ENCODE measurements at places on chromosomes 6 and 20.

- DNase-seq, result no peak
These were observed 611.2 kb downstream of the UTRN start for GRCh38 chr6:144896289-144896688.

DNA sequence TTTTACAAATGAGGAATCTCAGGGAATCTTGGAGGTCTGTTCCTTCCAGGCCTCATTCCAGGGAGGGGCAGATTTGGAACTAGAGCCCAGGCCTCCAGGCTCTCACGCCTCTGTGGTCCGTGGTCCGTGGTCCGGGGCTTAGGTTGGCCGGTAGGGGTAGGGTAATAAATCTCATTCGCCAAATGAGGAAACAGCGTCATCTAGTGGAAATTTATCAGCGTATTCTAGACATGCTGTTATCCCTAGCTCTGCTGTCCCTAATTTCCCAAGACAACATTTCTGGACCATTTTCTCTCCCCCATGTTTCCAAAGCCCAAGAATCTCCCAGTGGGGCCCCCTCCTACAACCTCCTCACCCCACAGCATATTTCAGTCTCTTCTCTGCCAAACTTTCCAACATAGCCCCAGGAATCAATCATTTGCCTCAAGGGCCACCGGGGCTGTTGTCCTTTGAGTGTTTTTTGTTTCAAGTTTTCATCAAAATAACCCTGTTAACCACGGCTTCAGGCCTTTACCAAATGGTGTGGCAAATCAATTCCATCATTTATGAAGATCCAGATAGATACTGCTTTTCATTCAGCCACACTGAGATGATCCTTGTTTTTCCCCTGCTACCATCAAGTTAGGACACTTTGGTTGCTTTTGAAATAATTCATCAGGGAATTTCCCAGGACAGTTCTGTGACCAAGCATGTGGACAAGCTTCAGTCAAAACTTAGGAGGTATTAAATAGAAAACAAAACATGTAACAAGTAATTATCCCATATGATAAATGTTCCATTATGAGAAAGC is 126.8 kb downstream of the ALDH8A1 start:
- peak; percentile 22 for DNase-seq

GRCh38 chr6:135527116-135527959 is 29.8 kb upstream of the AHI1 start:
- no peak for DNase-seq

DNA sequence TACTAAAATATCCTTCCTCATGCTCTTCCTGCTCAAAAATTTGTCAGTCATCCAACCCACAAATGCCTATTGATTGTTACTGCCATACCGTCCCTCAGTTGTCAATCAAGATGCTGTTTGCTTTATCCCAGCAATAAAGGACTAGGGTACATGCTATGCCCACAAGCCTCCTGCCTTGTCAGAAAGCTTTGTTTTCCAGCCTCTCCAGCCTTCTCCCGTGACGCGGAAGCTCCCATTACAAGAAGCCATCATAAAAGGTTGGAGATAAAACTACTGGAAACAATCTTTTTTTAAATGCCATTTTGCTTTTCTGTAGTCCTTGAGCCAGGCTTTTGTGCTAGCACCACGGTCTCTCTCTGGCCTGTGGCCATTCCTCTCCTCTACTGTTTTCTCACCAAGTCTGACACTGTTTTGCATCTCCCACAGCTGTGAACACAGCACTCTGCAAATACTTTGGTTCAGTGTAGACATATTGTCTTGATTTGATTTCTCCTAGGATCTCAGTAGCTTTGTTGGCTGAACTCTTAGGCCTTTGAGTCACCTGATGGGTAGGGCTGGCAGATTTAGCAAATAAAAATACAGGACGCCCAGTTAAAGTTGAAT is 495.7 kb upstream of the JARID2 start:
- no peak for DNase-seq

GRCh38 chr20:15252304-15252703 is 914.9 kb upstream of the FLRT3 start:
- DNase-seq, result no peak

- no peak for DNase-seq
These were observed 431.8 kb downstream of the CD83 start for GRCh38 chr6:14549304-14549770.

- DNase-seq, result no peak
These were observed 16.8 kb upstream of the CDH22 start for GRCh38 chr20:46324960-46325703.

DNA sequence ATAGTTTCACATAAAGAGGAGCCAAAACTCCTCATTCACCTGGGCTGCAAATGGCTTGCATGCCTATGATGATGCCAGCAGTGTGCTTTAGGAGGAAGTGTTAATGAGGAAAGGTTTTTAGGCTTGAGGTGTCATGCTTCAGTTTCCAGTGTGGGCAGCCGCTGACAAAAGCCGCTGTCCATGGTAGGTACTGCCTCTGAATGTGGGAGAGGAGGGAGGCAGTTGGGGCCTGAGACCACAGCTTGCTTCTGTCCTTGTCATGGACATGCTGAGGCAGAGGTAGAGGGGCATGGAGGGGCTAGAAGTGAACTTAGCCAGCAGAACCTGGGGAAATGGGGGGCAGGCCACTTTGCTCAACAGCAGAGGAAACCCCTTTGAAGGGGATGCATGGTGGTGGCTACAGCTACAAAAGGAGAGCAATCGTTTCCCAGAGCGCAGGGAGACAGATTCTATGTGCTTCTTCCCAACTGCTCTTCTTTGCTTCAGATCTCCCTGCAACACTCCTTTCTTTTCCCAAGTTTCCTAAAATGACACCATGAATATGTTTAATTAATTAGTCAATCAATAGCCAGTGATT is 372.1 kb upstream of the CNR1 start:
- no peak for DNase-seq

GRCh38 chr20:1563598-1563997 is 6.1 kb upstream of the SIRPD start:
- no peak for DNase-seq

- DNase-seq, result no peak
These were observed 48.6 kb downstream of the CD24 start for GRCh38 chr6:106925948-106926347.

DNA sequence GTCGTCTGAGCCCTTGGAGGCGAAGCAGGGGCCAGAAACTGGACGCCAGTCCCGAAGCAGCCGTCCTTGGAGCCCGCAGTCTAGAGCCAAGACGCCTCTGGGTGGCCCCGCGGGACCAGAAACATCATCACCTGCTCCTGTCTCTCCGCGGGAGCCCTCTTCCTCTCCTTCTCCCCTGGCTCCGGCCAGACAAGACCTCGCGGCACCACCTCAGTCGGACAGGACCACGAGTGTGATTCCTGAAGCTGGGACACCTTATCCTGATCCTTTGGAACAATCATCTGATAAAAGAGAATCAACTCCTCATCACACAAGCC is 416 bp downstream of the RSPH4A start:
- DNase-seq, result no peak

DNA sequence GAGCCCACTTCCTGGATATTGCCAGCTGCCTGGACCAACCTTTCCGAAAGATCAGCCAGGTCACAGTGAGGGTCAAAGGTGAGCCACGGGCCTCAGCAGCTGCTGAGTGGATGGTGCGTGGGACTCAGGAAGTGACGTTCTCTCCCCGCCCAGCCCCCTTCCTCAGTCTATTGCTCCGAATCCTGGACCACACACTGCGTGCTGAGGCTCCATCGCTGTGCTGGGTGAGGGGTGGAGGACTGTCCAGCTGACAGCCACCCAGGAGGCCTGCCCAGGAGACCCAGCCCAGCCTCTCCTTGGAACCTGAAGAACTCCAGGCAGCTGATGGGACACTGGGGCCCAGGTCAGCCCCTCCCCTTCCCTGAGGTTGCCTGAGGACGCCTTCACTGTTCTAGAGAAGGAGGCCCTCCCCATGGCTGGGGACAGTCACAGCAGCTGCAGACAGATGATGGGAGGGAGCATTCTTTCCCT is 94.4 kb upstream of the CD93 start:
- no peak for DNase-seq

DNA sequence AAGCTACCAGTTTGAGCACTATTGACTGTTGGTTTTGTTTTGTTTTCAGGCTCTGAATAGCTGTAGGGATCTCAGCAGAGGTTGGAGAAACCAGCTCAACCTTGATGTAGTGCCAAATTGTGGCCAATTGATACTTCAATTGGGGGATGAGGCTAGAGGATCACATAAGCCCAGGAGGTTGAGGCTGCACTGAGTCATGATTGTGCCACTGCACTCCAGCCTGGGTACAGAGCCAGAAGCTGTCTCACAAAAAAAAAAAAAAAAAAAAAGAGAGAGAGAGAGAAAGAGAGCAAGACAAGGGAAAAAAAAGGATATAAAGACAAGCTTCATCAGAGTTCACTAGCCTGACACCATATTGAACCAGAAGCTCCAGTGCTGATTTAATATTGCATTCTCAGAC is 702.1 kb downstream of the FRK start:
- DNase-seq, result no peak

DNA sequence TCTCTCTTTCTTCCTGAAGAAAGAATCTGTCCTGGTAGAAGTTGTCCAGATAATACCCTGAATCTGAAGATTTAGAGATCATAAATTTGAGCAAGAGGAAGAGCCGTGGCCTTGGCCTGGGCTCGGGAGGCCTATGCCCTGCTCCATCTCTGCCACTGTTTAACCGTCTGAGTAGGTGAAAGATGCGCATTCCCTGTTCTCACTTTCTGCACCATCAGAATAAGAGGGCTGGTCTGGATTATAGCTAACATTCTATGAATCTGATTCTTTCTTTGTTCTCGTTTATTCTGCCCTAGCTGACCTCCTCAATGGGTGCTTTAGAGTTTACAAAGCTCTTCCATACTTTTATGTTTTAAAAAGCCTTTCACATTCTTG is 51.3 kb downstream of the ELOVL4 start:
- DNase-seq, result no peak

- DNase-seq, result no peak
These were observed 251.4 kb downstream of the DOK5 start for GRCh38 chr20:54726687-54727300.

GRCh38 chr6:126181173-126181741 is 158.7 kb upstream of the CENPW start:
- no peak for DNase-seq

- no peak for DNase-seq
These were observed 45.6 kb downstream of the HDAC2 start for GRCh38 chr6:113925378-113925777.

GRCh38 chr6:78593898-78594667 is 273.3 kb upstream of the IRAK1BP1 start:
- DNase-seq, result no peak

GRCh38 chr6:36962874-36963273 is 8.3 kb downstream of the PI16 start:
- DNase-seq, result peak; percentile 48

DNA sequence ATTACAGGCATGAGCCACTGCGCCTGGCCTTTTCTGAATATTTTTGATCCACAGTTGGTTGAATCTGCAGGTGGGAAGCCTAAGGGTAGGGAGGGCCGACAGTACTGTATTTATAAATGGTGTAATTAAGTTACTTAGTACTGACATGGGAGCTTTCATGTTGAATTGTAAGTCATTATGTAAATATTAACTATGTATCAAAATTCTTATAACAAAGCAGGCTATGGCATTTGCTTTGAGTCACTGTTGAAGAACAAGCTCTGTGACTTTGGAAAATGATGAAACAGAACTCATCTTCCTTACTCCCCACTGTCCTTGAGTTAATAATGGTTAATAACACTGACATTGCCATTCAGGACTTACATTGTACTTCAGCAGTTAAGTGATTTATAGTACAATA is 63.0 kb upstream of the TXNDC5 start:
- DNase-seq, result no peak

DNA sequence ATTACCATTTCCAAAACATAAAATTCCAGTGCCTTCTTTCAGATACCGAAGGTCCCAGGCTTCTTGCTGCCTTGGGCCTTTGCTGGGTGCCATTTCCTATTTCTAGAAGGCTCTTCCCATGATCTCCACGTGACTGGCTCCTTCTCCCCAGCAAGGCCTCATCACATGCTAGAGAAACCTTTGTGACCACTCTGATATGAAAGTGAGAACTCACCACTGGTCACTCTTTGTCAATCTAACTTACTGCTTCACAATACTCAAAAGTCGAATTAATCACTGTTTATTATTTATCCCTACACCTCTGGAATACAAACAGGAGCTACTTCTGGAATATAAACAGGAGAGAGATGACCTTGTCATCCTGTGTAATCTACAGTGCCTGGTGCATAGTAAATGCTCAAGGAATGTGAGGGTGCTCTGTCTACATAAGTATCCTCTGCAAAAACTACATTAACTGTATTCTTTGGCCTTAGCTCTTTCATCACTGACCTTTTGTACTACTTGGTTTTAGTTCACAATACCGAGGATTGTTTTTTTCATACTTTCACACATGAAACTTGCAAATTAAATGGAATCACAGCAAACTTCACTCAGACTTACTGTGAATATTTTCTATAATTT is 1.6 kb downstream of the STX7 start:
- no peak for DNase-seq

- no peak for DNase-seq
These were observed 4.9 kb downstream of the MTCH1 start for GRCh38 chr6:36980876-36981619.

GRCh38 chr6:17202526-17202925 is 78.6 kb upstream of the RBM24 start:
- no peak for DNase-seq

- no peak for DNase-seq
These were observed 23.8 kb downstream of the PCNA start for GRCh38 chr20:5095931-5096330.

DNA sequence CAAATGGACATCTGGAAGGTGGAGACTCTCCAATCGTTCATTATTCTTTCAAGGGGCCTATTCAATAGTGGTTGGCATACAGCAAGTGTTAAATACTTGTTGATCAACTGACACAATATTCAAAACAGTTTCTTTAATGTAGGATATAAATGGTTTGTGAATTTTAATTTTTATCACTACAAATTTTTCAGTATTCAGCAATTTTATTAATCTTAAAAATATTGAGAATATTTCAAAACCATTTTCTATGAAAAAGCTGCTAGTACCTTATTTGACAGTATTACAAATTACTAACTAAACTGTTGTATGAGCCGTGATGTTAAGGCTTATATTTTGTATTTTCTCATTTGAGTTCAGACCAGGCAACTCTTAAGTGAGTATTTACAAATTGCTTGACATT is 32.4 kb downstream of the NCOA7 start:
- no peak for DNase-seq

DNA sequence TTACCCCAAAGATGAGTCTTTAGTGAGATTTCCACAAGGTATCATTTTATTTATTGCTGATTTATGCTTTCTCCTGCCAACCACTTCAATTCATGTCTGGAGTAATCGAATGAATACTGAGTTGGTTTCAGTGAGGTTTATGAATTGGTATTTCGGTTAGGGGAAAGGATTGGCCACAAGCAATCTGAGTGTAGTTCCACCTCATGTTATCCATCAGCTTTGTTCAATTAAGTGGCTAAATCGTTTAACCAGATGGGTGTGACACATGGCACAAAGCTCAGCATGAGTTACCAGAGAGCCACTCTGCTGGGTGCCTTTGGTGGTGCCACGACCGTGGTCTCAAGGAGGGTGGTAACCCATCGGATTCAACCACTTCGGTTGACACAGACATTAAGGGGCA is 148.2 kb downstream of the FNDC1 start:
- DNase-seq, result no peak

Measured in uterus (tissue), 4 donors.